ENCODE measurements at places on chromosomes 1 and 21. TPM values are rescaled to one million over a fixed set of nuclear protein-coding genes. Genes with fewer than 3 reads are reported as not detected.

The PTGFR gene
- not detected for polyA plus RNA-seq

The IL19 gene
- polyA plus RNA-seq, result not detected

The HES4 gene
- polyA plus RNA-seq, result not detected

The LIPI gene
- polyA plus RNA-seq, result not detected

The CD52 gene
- polyA plus RNA-seq, result 10,525 TPM
